GM10248 (cell line): ENCODE measurements at places on chromosomes 3 and 15.

- DNase-seq = no peak
Measured at GRCh38 chr3:197746209-197746608, 3.5 kb upstream of the FYTTD1 start.

DNA sequence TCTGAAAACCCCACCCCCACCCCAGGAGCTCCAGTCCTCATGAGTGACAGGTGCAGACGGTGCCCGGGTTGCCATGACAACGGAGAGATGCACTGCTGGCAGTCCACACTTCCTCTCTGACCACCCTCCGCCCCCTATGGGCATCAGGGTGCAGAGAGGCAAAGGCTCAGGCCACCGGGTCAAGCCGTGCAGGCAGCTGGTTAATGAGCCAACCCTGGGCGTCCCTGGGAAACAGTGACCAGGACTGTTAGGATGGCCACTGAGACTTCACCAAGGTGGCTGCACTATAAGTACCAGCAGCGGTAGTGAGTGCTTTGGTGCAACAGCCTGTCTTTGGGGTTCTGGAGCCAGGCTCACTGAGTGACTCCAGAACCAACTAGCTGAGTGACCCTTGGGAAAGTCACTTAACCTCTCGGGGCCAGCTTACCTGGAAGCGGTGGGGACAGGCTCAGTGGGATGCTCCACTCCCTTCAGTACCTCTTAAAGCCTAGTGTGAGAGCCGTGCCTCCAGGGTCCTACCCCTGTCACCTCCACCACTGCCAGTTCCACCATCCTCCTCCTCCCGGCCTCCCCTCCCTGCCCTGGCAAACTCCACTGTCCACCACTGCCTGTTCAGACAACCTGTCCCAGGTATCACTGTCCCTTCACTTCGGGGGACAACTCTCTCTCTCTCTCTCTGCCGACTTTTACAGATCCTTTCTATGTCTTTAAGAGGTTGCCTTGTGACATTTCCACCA lies 121.0 kb upstream of the PRR20G start:
- no peak for DNase-seq

DNA sequence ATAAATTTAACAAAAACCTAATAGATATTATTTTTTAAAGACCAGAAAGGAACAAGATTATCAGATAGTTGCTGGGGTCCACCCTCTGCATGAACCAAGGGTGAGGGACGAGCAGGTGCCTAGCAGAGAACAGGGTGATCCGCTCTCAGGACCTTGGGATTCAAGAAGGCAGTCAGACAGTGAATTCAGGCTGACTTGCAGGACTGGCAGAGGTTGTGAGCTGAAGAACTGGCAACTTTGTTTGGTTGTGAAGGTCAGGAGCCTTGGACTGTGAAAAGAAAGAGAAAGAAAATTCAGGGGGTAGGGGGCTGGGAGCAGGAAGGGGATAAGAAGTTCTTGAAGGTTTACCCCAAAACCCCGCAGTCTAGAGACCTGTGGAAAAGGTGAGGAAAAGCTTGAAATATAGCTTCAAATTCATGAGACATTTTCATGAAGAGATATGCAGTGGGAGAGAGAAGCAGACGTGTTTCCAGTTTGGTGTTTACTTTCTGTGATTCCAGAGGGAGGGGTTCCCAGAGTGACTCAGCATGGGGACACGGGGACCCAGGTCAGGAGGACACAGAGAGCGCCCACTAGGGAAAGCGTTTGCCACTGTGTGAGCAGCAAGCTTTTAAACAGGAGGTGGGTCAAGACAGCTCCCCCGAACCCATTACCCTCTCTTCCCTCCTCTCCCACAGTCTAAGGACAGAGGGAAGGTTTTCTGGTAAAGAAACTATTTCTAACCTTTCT lies 217.2 kb upstream of the UMPS start:
- no peak for DNase-seq

- DNase-seq = no peak
Measured at GRCh38 chr15:93070132-93070531, 18.9 kb downstream of the RGMA start.

DNA sequence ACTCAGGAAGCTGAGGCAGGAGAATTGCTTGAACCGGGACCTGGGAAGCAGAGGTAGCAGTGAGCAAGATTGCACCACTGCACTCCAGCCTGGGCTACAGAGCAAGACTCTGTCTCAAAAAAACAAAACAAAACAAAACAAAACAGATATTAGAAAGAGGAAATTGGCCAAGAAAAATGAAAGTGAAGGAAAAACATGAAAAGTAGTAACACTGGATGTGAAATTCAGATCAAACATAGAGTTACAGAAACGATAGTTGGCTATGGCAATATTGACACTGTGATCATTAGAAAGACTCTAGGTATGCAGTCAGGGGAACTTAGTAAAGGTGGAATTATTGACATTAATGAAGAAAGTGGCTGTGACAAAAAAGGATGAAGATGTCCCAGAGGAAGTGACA lies 13.2 kb upstream of the TIPARP start:
- peak; percentile 38 for DNase-seq

DNA sequence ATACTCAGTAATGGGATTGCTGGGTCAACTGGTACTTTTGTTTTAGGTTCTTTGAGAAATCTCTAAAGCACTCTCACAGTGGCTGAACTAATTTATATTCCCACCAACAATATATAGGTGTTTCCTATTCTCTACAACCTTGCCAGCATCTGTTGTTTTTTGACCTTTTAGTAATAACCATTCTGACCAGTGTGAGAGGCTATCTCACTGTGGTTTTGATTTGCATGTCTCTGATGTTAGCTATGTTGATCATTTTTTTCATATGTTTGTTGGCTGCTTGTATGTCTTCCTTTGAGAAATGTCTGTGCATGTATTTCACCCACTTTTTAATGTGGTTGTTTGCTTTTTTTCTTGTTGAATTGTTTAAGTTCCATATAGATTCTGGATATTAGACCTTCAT lies 98.2 kb upstream of the DCBLD2 start:
- DNase-seq = no peak

GRCh38 chr3:123089611-123090331 lies 22.9 kb downstream of the PDIA5 start:
- no peak for DNase-seq

DNA sequence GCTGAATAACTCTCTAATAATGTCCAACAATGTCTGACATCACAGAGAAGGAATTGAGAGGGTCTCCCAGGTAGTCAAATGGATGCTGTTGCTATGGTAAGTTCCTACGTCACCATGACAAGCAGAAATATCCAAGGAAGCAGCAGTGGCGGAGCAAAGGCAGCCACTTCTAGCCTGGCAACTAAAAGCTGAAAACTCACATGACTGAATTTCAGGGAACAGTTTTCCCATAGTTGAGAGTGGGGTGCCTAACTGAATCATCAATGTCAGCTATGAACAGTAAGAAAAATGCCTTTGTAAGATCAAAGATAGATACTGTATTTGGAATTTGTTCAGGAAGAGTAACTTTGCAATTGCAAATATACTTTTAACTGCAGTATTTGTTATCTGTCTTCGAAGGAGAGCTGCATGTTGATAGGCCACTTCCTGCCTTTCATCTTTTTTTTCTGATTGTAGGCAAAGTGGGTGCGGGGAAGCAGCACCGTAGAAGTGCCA lies 161.7 kb downstream of the BBX start:
- DNase-seq = no peak

DNA sequence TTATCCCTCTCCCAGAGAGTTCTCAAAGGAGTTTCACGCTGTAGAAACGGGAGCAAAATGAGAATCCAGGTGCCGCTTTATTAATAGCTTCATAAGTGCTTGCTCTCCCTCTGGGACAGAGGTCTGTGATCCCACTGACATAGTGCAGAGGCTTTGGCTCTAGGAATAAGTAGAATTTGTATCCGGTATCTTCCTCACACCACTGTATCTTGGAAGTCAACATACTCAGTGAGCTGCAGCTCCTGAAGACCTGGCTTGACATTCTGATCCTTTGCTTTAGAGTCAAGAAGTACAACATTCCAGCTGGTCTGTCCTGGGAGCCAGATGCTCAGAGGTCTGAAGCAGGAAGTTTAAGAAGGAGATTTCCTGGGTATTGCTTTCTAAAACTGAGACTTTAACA lies 323.0 kb downstream of the LPP start:
- DNase-seq = no peak

GRCh38 chr3:182782149-182782548 lies 11.2 kb upstream of the ATP11B start:
- no peak for DNase-seq

DNA sequence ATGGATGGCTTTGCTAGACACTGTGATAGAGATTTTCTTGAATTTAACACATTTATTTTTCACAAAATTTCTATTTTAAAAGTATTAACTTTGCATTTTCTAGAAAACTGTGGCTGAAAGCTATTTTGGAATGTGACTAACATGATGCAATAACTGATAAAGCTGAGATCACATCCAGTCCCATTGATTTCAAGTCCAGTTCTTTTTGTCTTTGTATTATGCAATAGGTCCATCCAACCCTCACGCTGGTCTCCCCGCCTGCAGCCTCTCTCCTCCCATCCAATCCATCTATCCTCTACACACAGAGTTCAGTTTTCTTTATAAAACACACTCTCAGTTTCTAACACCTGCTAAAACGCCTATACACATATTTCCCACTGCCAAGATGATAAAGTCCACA lies 178.8 kb downstream of the CNTN3 start:
- DNase-seq = no peak

- no peak for DNase-seq
Measured at GRCh38 chr3:157559401-157559800, 56.2 kb upstream of the VEPH1 start.

- no peak for DNase-seq
Measured at GRCh38 chr15:41944313-41944940, 27.9 kb downstream of the EHD4 start.

- DNase-seq = no peak
Measured at GRCh38 chr15:42121021-42121420, 26.7 kb upstream of the PLA2G4D start.

DNA sequence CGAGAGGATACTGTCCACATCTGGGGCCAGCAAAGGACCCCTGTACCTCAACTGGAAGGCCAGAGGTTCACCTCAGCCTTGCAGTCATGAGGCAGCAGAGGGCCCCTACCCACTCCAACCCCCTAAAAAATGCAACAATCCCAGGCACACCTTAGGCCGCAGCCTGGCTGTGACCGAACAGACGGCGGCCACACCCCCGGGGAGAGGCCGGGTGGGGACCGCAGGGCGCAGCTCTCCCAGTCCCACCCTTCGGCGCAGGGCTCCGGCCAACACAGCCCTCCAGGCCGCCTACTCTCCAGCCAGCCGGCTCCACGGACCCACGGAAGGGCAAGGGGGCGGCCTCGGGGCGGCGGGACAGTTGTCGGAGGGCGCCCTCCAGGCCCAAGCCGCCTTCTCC lies 457 bp upstream of the DNAJA4 start:
- DNase-seq = no peak

DNA sequence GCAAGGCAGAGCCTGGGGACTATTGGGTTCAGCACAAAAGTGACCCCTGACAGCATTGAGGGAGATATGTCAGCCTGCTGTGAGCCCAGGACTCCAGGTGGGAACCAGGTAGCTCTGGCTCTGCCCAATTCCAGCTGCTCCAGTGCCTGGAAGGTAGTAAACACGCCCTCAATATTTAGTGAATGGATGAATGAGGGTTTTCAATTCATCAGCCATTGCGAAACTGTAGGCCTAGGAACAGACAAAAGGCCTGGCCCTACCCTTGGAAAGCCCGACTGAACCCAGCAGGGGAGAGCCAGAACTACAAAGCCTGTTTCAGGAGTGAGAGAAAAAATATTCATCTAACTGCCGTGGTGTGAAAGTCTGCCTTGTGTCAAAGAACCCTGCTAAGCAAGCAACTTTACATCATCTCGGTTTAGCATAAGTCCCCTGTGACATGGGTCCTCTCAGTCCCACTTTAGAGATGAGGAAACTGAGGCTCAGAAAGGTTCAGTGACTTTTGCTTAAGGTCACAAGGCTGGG lies 8.1 kb upstream of the CSK start:
- no peak for DNase-seq

DNA sequence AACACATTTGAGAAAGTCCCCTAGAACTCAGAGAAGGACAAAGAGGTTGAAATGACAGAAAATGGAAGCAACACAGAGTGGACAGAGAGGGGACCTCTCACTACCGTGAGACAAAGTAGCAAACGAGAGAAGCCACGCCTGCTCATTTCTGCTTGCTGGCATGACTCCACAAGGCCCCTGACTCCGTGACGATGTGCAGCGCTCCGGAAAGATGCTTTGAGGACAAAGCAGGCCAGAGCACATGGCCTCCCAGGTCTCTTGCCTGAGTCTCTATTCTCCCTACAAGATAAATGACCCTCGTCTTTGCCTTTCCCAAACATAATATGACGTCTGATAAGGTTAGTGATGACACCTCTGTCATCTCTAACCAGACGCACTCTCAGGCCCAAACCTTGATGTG lies 63.8 kb upstream of the CTSH start:
- DNase-seq = no peak

DNA sequence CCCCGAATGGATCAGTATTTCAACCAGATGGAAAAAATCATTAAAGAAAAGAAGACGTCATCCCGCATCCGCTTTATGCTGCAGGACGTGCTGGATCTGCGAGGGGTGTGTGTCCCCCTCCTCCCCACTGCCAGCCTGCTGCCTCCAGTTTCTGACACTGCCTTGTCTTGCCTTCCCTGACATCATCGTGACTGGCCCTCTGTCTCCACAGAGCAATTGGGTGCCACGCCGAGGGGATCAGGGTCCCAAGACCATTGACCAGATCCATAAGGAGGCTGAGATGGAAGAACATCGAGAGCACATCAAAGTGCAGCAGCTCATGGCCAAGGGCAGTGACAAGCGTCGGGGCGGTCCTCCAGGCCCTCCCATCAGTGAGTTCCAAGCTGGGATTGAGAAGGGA lies 10.9 kb downstream of the EIF4G1 start:
- DNase-seq = no peak

DNA sequence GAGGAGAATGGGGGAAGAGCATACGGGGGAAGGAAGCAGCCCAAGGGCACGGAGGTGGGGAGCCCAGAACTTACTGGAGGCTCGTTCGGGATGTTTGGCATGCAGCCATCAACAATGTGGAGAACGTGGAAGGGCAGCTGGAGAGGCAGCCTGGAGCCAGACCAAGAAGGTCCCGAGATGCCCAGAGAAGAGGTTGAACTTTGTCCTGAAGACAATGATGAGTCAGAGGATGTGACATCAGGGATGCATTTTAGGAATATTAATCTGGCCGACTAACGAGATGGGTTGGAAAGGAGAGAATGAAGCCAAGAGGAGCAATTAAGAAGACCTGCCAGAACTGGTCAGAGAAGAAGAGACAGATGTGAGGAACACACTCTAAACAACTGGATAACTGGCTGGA lies 98.2 kb downstream of the SRGAP3 start:
- no peak for DNase-seq

GRCh38 chr3:46508850-46509591 lies 11.2 kb downstream of the RTP3 start:
- DNase-seq = no peak

- DNase-seq = no peak
Measured at GRCh38 chr3:9942164-9942563, 8.5 kb downstream of the CRELD1 start.

- DNase-seq = no peak
Measured at GRCh38 chr3:95738045-95738444, 1076.3 kb upstream of the EPHA6 start.

DNA sequence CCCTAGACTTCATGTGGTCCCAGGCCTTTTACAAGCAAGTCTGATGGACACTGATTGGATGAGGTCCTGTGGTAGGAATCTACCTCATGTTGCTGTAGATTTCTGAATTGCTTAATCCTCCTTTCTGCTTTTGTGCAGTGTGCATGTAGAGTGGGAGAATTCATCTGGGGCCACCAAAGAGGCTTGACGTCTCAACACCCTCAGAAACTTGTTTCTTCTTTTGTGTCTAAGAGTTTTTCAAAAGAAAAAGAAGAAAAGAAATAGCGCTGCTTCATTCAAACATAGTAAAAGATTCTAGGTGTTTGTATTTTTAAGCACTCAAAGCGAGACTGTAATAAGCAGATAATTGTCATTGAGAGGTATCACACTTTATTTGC lies 46.2 kb downstream of the NR1D2 start:
- no peak for DNase-seq
